ENCODE measurements at places on chromosomes 5 and 9.

DNA sequence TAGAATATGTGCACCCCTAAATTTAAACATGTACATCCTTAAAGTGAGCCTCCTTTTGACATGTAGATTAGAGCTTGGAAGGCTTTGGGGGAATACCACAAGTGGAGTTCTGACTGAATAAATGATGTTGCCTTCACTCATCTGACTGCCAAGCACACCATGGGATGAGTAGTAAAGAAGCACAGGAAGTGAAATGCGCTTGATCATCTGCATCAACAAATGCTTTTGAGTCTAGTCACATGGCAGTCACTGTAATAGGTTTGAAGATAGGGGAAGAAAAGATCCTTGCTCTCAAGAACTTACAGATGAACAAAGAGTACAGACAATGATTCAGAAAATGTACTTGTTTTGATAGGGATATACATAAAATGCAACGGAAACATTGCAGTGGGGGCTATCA, 62.0 kb upstream of the STARD4 start:
- no peak overlapping the region for H3K4me3 ChIP-seq
- H3K4me1 ChIP-seq = peaks cover 2% of the 10 kb centered on the region
- DNase-seq = no peak
- peaks cover 4% of the 10 kb centered on the region for H3K36me3 ChIP-seq
- no peak overlapping the region for H3K27ac ChIP-seq
- H3K27me3 ChIP-seq = peaks cover 6% of the 10 kb centered on the region

- peaks cover 5% of the 10 kb centered on the region for H3K27me3 ChIP-seq
- DNase-seq = no peak
- no peak overlapping the region for H3K4me3 ChIP-seq
- peaks cover 2% of the 10 kb centered on the region for H3K4me1 ChIP-seq
- no peak overlapping the region for H3K27ac ChIP-seq
- H3K36me3 ChIP-seq = no peaks in the 10 kb centered on the region
Observed at GRCh38 chr5:173627860-173628392, 11.5 kb upstream of the BOD1 start.

DNA sequence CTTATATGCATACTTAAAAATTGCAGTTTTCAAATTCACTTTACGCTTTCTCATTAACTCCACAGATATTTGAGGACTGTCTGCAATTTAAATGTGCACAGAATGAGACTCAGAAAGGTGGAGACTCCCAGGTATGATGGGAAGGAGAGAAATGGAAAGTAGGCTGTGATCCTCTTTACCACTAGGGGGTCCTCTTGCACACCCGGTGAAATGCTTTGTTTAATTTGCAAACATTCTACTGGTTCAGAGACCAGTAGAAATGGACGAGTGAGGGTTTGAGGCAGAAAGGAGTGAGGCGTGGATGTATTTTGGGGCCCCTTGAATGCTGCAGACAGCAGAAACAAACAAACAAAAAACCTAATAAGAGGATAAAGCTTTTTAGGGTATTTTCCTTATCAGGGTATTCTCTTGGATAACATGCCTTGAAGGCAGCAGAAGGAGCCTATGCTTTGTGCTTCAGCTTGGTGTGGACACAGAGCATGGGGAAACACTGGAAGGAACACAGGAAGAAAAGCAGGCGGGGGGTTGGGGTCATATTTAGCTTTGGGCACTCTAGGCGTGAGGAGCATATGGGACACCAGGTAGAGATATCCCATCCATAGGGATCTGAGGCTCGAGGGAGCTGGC, 410.1 kb downstream of the DMRT2 start:
- H3K27me3 ChIP-seq = peaks cover 3% of the 10 kb centered on the region
- no peak overlapping the region for H3K27ac ChIP-seq
- H3K4me1 ChIP-seq = no peaks in the 10 kb centered on the region
- H3K36me3 ChIP-seq = no peaks in the 10 kb centered on the region
- H3K4me3 ChIP-seq = no peak overlapping the region

DNA sequence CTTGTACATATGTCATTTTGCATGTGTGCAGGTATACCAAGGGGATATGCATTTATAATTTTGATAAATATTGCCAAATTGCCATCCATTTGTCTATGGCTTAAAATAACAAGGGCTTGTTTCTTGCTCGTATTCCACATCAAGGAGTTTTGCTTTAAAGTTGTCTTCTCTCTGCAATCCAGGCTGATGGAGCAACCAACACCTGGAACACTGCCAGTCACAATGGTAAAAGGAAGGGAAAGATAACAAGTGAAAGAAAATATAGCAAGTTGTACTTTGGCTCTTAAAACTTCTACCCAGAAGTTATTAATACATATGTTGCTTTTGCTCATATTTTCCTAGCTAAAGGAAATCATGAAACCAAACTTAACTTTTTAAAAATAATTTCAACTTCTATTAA, 156.9 kb downstream of the UNC13B start:
- no peaks in the 10 kb centered on the region for H3K36me3 ChIP-seq
- no peak for DNase-seq
- no peak overlapping the region for H3K4me3 ChIP-seq

GRCh38 chr5:17852111-17852510, 217.9 kb downstream of the TAF11L14 start:
- no peak overlapping the region for H3K4me3 ChIP-seq
- no peaks in the 10 kb centered on the region for H3K36me3 ChIP-seq
- no peaks in the 10 kb centered on the region for H3K4me1 ChIP-seq
- DNase-seq = no peak

GRCh38 chr5:14681236-14681752, 16.8 kb downstream of the OTULIN start:
- peaks cover 19% of the 10 kb centered on the region for H3K4me1 ChIP-seq
- DNase-seq = no peak
- no peak overlapping the region for H3K4me3 ChIP-seq
- peak overlapping the region; percentile 66 for H3K27ac ChIP-seq

GRCh38 chr5:111641533-111642233, 115.3 kb downstream of the NREP start:
- no peaks in the 10 kb centered on the region for H3K36me3 ChIP-seq
- DNase-seq = no peak
- no peak overlapping the region for H3K27ac ChIP-seq
- no peaks in the 10 kb centered on the region for H3K4me1 ChIP-seq

GRCh38 chr5:91487420-91487819, 104.3 kb upstream of the ARRDC3 start:
- no peak for DNase-seq
- no peaks in the 10 kb centered on the region for H3K27me3 ChIP-seq
- no peak overlapping the region for H3K4me3 ChIP-seq
- H3K36me3 ChIP-seq = peaks cover 12% of the 10 kb centered on the region

- DNase-seq = no peak
- no peaks in the 10 kb centered on the region for H3K27me3 ChIP-seq
Observed at GRCh38 chr5:39720136-39720535, 295.4 kb upstream of the DAB2 start.

- H3K4me1 ChIP-seq = peaks cover 14% of the 10 kb centered on the region
- no peak overlapping the region for H3K27ac ChIP-seq
- H3K27me3 ChIP-seq = no peaks in the 10 kb centered on the region
Observed at GRCh38 chr5:139435676-139436075, 3.6 kb downstream of the DNAJC18 start.

- H3K27ac ChIP-seq = no peak overlapping the region
- H3K4me3 ChIP-seq = no peak overlapping the region
- H3K36me3 ChIP-seq = no peaks in the 10 kb centered on the region
- no peak for DNase-seq
- H3K4me1 ChIP-seq = no peaks in the 10 kb centered on the region
Observed at GRCh38 chr9:136609838-136610311, 52.8 kb upstream of the EGFL7 start.

DNA sequence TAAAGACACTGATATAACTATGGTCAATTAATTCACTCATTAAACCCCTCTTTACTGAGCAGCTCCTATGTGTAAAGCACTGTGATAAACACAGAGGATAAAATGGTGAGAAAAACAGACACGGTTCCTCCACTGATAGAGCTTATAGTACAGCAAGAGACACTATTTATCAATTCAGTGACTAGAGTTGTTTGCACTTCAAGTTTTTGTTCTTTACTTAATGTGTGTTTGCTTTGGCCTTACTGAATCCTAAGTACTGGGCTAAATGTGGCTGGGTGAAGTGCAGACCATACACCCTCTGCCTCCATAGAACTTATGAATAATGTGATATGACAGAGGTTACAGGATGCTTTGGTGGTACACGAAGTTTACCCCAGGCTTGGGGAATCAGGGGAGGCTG, 80.1 kb upstream of the ITGA1 start:
- H3K4me1 ChIP-seq = peaks cover 47% of the 10 kb centered on the region
- peaks cover 4% of the 10 kb centered on the region for H3K27me3 ChIP-seq
- H3K36me3 ChIP-seq = no peaks in the 10 kb centered on the region
- H3K27ac ChIP-seq = no peak overlapping the region
- H3K4me3 ChIP-seq = no peak overlapping the region

DNA sequence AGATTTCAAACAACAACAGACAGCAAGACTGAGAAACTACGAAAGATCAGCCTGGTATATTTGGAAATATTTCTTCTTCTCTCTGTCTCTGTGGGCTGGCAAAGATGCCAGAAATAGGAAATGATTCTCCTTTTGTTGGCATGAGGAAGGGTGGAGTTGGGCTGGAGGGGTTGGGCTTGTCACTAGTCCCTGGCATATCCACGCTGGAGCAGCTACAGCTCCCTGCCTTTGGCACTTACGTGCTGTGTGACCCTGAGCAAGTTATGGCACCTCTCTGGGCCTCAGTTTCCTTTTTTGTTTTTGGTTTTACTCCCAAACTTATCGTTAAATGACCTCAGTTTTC, 354 bp upstream of the KCNMB1 start:
- H3K36me3 ChIP-seq = no peaks in the 10 kb centered on the region
- peaks cover 27% of the 10 kb centered on the region for H3K4me1 ChIP-seq
- DNase-seq = no peak
- H3K27me3 ChIP-seq = peaks cover 2% of the 10 kb centered on the region
- no peak overlapping the region for H3K4me3 ChIP-seq

- H3K36me3 ChIP-seq = no peaks in the 10 kb centered on the region
- no peak for DNase-seq
- no peaks in the 10 kb centered on the region for H3K4me1 ChIP-seq
- H3K4me3 ChIP-seq = no peak overlapping the region
- H3K27me3 ChIP-seq = no peaks in the 10 kb centered on the region
- no peak overlapping the region for H3K27ac ChIP-seq
Observed at GRCh38 chr5:148956477-148957385, 106.1 kb downstream of the SH3TC2 start.

- no peak overlapping the region for H3K27ac ChIP-seq
- no peaks in the 10 kb centered on the region for H3K36me3 ChIP-seq
- H3K4me1 ChIP-seq = no peaks in the 10 kb centered on the region
- DNase-seq = no peak
- H3K4me3 ChIP-seq = no peak overlapping the region
- no peaks in the 10 kb centered on the region for H3K27me3 ChIP-seq
Observed at GRCh38 chr5:8050616-8051175, 181.7 kb downstream of the MTRR start.

GRCh38 chr5:34844106-34844505, 5.1 kb downstream of the TTC23L start:
- DNase-seq = no peak
- no peaks in the 10 kb centered on the region for H3K36me3 ChIP-seq
- H3K27me3 ChIP-seq = peaks cover 6% of the 10 kb centered on the region
- no peak overlapping the region for H3K27ac ChIP-seq

Data from naive thymus-derived CD8-positive, alpha-beta T cell (primary cell).